ENCODE measurements at places on chromosomes 12 and 14.

- no peak for DNase-seq
Observed at GRCh38 chr12:89700191-89700810, 8.3 kb downstream of the ATP2B1 start.

DNA sequence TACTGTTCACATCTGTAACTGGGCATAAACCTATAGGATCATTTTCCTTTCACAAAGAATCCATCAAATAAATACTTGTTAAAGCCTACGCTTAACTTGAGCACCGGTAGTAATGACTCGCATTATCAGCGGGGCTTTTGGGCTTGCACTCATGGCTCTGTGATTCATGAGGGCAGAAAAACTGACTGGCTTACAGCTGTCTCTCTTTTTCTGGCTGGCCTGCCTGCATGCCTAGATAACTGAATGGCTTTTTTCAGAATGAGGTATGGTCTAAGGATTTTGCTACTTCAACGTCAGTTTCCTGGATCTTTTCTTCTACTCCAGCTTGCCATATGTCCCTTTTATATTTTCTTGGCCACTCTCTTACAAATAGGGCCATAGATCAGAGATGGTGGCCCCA, 531.1 kb downstream of the NRXN3 start:
- no peak for DNase-seq

DNA sequence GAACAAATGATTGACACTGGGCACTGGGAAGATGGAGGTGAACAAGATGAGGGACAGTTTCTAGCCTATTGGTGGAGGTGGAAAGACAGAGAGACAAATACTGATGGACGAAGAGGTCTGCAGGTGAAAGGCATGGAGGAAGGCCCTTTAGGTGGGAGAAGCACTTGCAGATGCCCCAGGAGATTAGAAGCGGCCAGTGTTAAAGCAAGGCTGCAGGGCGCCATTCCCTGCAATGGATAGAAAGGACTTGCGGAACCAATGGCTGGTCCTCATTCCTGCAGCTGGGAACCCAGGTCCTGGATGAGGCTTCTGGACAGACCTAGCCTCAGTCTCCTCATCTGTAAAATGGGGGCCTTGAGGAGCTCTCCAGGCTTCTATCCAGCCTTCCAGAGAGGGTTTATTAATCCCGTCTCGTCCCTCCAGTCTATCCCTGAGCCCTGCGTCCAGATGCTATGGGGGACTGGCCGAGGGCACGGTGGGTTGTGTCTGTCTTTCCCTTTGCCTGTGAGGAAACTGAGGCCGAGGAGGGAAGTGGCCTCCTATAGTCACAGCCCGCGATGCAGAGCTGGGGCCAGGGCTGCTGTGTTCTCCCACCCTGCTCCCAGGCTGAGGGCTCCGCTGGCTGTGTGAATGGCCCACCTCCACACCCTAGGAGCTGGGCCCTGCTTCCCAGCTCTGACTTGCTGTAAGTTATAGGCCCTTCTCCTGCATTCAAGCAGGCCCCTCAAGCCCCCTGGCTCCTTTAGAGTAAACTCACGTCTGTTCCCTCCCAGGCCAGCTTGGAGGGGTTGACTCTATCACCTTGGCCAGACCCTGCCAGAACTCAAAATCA, 33.0 kb downstream of the CYP46A1 start:
- DNase-seq = no peak

DNA sequence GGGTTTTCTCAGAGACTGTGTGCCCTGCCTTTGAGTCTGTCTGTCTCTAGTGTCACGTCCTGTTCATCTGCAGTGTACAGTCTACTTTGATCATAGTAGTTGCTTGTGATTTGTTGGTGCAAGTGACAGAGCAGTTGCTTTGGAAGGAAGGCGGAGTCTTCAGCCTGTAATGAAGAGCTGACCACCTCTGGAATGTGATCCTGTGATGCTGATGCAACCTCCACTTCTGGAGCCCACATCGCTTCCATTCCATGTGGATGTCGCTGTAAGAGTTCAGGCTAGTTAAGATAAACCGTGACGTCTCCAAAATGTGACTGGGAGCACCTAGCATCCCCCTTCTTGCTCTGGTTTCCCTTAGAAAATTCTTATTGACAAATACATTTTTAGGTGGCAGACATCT, 51.8 kb downstream of the PELI2 start:
- DNase-seq = no peak

DNA sequence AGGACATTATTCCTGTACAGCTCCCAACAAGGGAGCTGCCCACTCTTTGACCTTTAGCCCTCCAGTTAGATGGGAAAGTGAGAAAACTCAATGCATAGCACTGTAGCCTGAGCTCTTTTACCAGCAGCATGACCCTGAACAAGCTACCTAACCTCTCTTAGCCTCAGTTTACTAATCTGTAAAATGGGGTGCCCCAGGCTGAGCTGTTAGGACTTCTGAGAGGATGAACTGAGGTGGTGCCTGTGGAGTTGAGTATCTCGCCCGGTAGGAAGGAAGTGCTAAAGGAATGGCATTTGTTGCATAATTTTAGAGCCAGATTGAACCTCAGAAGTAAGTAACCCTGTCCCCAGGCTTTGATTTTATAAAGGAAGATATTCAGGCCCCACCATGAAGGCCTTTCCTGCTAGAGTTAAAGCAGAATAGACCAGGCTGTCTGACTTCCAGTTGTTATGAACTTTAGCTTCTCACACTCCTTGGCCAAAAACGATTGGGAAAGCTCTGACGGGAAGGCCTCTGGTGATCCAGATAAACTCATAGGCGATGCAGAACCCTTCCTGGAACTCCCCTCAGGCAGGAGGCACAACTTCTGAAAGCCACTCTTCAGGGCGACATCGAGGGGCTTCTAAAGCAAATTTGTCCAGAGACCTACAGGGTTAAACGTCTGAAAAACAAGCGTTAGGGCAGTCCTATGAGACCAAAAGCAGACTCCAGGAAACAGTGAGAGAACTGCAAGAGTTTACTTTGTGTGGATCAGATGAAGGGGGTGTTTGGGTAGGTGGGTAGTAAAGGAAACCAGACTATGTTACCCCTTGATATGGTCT, 2.5 kb upstream of the SERPINA10 start:
- DNase-seq = no peak

- no peak for DNase-seq
Observed at GRCh38 chr12:94977766-94978468, 25.6 kb downstream of the NDUFA12 start.

DNA sequence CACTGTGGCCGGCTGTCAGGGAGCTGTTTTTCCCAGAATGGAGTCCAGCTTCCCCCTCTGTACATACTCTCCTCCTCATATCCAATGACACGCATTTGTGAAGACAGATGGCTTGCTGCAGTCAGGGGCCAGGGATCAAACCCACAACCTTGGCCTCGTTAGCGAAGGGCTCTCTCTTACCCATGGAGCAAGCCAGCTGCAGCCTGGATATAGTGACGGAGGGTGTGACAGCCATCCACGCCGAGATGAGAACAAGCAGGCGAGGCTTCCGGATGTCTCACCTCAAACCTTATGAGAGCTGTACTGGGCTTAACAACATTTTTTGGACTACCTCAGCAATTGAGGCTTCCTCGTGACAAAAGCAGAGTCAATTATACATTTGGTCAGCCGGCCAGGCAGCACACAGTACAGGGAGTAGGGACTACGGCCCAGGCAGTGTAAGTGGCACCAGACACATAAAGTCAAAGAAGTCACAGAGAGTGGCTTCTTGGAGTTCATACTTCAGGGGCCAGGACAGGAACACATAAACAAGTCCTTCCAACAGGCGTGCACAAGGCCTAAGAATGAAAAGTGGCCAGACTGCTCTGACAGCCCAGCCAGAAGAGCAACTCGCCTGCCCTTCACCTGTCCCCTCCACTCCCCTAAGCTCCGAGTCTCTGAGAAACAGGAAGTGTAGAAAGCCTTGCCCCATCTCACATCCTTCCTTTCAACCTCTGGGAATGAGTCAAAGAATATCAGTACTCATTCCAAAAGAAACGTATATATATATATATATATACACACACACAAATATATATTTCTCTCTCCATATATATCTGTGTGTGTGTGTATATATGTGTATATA, 115.1 kb downstream of the TTC7B start:
- peak; percentile 39 for DNase-seq

GRCh38 chr14:39766397-39767000, 334.3 kb upstream of the FBXO33 start:
- no peak for DNase-seq

DNA sequence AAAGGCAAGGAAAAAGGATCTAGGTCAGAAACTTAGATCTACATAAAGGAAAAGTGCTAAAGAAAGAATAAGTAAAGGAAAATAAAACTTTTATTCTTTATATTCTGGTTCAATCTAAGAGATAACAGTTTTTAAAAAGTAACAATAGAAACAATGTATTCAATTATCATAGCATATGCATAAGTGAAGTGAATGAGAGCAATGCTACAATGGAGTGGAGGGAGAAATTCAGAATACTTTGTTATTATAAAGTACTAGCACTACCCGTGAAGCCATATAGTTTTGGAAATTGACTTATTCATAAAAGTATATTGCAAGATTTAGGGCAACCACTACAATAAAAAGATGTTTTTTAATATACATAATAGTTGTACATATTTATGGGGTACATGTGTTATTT, 586.0 kb upstream of the MDGA2 start:
- DNase-seq = no peak

- DNase-seq = no peak
Observed at GRCh38 chr12:85616201-85616600, 220.0 kb downstream of the RASSF9 start.

- no peak for DNase-seq
Observed at GRCh38 chr12:2417481-2418160, 364.8 kb downstream of the CACNA1C start.

DNA sequence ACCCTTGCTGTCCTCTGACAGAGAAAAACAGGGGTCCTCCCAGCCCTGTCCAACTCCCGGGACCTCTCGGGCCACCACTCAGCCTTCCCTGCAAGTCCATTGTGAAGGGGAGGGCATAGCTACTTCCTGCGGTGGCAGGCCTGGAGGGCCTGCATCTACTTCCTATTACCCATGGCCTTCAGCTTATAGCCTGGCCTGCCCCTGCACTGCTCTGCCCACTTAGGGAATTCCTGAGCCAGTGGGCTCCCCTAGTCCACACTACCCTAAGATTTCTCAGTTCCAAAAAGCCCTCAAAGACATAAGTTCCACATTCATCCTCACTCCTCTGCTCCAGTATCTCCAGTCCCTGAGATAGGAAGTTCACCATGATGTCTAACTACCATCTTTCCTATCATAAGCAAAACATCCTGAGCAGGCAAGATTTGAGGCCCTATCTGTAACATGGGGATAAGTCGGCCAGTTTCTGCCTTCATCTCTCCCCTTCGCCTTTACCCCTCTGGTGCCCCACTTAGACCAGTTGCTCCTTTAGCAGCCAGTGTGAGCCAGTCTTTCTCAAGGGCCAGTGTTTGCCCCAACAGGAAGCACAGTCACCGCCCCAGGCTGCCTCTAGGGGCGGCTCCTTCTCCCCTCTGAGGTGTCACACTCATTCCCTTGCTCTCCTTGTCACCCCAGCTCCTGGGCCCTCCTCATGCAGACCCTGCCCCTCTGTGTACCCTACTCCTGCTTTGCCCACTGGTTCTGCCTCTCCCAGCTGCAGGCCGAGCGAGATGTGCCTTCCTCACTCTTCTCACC, 10.9 kb downstream of the HDAC7 start:
- DNase-seq = peak; percentile 64

- no peak for DNase-seq
Observed at GRCh38 chr14:74647061-74647677, 35.1 kb upstream of the LTBP2 start.

DNA sequence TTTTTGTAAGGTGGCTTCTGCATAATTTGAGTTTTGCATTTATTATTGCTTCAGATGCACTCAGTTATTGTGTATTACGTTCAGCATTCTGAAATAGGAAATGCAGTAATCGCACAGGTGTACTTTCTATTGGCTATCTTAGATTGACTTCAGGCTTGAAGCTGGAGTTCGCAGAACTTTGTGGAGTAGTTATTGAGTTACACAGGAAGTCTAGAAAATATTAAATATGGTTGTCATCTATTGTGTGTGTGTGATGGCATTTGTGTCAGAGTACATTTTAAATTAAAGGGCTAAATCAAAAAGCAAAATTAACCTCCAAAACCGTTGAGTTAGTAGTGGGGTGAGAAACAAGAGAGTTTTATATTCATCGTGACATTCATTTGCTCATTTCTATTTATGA, 2.7 kb downstream of the ARID2 start:
- peak; percentile 16 for DNase-seq

DNA sequence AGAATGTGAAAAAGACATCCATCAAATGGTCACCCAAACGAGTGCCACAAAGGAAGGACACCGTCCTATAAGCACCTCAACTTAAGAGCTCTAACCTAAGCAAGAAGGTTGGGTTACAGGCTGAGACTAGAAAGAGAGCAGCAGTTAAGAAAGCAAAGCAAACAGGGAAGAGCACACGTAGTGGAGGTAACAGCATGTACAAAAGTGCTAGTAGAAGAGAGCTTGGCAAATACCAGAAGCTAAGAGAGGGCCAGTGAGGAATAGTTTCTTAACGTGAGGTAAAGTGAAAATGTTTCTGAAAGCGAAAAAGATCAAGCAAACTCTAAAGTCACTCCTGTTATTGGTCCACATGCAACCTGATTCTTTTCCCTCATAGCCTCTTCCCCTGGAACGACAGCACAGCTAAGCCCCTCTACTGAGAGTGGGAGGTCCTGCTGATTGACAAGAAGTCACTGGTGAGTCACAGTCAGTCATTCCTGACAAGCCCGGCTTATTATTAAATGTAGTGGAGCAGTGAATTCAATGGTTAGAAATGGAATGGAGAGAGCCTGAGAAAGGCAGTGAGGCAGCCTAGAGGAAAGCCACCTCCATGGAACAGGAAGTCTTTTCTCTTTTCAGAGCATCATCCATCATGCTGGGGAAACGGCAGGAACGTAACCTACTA, 204.4 kb downstream of the SLC25A21 start:
- DNase-seq = no peak

GRCh38 chr14:68520637-68521556, 272.0 kb downstream of the ZFP36L1 start:
- no peak for DNase-seq

DNA sequence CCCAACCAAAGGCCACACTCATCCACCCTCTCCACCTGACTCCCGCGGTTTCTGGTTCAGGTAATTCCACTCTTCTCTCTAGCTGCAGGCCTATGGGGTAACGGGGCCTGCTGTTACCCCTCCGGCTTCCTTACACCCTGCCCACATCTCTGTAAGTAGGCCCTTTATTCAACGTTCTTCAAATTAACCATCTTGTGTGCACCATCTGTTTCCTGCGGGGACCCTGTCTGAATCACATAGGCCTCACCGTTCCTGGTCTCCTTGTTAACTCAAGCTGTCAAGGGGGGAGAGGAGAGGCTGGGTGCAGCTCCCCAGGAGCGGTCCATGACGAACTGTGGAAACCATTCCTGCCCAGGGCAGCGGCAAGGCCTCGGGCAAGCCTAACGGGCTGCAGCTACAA, 9.3 kb upstream of the DLK1 start:
- DNase-seq = peak; percentile 99

All from Kasumi-1 (cell line).